Central memory CD4-positive, alpha-beta T cell (primary cell): ENCODE measurements at places on chromosomes 7 and 10.

GRCh38 chr7:69598487-69599285 lies 411 bp downstream of the AUTS2 start:
- DNase-seq, result no peak

GRCh38 chr7:15168489-15168888 lies 265.9 kb upstream of the DGKB start:
- DNase-seq, result no peak

- DNase-seq, result no peak
Observed at GRCh38 chr7:42247301-42247700, 10.3 kb upstream of the GLI3 start.

DNA sequence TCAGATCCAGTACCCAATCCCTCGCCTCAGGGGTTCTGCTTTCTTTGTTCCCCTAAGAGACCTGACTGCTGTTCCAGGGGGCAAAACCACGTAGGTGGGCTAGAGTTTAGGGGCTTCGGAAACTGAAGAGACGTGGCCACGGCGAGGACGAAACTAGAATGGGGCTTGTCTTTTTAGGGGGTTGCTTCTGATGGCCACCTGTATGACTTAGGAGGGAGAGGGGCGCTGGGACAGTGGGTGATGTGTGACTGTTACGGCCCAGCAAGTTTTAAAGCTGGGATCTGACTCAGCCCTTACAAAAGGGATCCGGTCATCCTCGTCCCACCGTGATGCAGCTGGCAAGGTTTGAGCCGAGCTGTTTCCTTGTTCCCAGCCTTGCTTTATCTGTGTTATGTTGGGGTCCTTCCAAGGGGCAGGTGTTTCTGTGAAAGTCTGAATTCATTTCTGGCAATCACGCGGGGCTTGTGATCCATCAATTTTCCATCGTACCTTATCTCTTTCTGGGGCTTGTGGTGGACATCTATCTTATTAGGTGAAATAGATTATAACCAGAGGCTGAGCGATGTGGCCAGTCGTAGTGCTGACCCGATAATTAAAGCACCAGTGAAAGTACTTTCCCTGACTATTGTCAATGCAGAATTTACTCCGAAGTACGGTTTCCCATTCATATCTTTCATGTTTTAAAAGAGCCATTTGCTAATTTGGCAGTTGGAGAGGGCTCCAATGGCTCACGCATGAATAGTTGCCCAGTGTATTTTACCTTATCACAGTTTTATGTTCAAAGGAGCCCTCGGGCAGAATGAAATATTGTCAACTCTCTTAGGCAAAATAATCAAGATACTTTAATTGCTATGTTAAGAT lies 830 bp downstream of the MET start:
- no peak for DNase-seq

DNA sequence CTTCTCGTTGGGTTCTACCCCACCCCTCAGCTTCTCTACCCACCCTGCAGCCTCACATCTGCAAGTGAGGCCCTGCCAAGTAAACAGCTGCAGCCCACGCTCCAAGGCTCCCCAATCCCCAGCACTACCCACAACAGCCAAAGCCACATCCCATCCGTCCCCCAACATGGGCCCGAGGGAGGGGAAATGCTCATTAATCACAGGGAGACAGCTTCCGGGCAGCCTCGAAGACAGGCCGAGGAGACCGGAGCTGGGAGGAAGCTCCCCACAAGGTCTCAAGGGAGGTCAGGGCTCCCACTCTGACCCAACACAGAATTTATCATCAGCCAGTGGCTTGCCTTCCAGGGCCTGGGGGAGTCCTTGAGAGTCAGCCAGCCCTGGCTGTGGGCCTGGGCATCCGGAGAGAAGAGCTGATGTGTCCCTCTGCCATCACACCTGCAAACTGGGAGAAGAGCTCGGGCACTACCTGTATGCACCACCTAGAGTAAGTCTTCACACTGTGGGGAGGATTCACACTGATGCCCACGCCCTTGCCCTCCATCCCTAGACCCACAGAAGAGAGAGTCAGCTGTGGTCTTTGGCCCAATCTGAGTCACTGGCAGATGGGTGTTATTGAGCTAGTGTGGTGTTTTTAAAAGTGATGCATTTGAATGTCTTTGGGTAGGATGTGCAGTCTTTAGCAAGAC lies 115.5 kb upstream of the ZMIZ1 start:
- no peak for DNase-seq

- no peak for DNase-seq
Observed at GRCh38 chr7:48414011-48414732, 242.9 kb downstream of the ABCA13 start.

DNA sequence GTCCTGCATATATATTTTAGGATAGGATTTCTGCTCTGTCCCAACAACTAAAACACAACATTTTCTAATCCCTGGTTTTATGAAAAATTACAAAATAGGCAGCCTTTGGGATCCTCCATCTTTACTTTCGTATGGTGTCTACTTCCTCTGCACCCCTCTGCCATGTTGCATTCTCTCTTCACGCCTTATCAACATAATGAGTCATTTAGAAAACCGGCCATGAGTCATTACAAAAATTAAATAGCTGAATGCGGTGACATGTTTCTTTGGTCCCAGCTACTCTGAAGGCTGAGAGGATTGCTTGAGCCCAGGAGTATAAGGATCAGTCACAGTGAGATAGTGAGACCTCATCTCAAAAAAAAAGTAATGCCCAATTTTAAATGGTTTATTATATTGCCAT lies 148.1 kb upstream of the CELF2 start:
- no peak for DNase-seq

DNA sequence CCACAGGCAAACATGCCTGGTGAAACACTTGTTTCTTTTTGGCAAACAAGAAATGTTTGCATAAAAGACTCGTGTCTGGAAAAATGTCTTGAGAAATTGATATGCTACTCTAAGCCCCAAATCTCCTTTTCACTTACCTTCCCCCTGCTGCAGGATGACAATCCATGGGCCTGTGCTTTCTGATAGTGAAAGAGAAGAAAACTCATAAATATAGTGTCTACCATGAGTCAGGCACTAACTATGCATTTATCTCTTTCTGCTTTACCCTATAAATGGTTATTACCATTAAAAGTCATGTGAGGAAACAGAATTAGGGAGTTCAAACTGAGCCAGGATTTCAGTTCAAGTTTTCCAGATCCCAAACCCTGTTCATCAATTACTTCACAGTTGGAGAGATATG lies 6.6 kb upstream of the TARP start:
- no peak for DNase-seq

DNA sequence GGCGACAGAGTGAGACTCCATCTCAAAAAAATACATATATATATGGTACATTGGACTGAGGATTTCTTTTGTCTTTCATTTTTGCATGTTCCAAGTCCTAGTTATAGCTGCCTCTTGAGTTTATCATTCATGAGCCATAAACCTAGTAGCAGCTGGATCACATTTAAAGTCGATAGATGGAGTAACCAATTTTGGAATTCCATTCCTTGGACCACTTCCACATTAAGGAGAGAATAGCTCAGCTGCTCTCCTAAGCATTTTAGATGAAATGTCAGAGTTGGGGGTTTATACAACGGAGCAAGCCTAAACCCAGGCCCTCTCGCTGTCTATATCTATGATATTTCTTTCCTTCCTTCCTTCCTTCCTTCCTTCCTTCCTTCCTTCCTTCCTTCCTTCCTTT lies 141.2 kb downstream of the LYZL1 start:
- DNase-seq, result no peak

DNA sequence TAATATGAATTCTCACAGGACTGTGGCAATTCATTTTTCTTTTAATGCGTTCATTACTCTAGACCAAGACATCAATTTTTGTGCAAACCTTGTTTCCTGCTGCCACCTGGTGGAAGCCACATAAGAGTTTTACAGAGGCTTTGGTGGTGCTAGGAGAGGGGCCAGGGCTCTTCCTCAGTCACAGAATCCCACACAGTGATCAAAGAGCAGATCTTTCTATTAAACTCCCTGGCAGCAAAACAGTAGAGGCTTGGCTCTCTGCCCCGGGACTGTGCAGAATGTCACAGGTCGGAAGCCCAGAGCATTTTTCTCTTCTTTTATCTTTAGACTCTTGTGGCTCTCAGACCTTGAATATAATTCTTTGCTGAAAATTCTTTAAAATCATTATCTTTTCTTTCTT lies 506.4 kb upstream of the C7orf33 start:
- no peak for DNase-seq

DNA sequence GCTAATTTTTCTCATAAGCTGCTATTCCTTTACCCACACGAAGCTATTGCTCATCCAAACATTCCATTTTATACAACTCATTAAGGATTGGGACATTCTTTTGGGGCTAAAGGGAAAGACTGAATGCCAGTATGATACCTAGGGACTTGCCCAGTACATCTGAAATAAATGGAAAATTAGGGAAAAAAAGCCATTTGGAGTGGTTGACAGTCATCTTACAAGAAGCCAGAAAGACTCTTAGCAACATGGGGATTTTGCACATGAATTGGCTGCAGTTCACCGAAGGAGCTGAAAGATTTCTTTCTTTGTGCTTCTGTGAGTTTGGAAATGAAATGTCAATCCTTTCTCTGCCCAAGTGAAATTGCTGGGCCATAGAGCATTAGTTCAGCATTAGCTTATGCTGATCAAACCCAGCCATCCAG lies 43.3 kb upstream of the MTURN start:
- no peak for DNase-seq

- no peak for DNase-seq
Observed at GRCh38 chr10:67790534-67791408, 47.2 kb downstream of the DNAJC12 start.

GRCh38 chr10:4345877-4346646 lies 479.9 kb upstream of the AKR1E2 start:
- DNase-seq, result no peak

GRCh38 chr7:45574669-45575500 lies 717 bp downstream of the ADCY1 start:
- no peak for DNase-seq

DNA sequence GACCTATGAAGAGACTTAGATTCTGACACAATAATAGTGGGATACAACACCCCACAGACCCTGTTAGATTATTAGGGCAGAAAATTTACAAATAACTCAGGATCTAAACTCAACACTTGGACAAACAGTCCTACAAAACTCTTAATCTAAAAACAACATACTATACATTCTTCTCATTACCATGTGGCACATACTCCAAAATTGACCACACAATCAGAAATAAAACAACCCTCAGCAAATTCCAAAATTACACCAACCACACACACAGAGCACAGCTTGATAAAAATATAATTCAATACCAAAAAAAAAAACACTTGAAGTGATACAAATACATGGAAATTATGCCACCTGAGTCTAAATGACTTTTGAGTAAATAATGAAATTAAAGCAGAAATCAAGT lies 7.8 kb downstream of the ZNF680 start:
- no peak for DNase-seq

DNA sequence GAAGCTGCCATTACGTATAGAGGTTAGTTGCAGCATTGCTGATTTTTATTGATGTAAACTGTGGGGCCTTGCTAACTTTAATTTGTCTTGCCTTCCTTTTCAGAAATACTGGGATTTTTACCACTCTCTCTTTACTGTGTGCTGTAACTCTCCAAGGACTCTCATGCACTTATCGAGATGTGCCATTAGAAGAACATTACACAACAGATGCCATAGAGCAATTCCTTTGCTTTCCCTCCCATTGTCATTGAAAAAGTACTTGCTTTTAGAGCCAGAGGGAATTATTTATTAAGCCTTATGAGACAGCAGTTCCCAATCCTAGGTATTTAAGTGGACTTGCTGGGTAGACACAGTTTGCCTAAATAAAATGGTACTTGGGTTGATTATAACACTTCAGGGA lies 51.7 kb downstream of the ASB4 start:
- DNase-seq, result no peak

GRCh38 chr10:16439295-16439694 lies 2.5 kb downstream of the PTER start:
- DNase-seq, result no peak

DNA sequence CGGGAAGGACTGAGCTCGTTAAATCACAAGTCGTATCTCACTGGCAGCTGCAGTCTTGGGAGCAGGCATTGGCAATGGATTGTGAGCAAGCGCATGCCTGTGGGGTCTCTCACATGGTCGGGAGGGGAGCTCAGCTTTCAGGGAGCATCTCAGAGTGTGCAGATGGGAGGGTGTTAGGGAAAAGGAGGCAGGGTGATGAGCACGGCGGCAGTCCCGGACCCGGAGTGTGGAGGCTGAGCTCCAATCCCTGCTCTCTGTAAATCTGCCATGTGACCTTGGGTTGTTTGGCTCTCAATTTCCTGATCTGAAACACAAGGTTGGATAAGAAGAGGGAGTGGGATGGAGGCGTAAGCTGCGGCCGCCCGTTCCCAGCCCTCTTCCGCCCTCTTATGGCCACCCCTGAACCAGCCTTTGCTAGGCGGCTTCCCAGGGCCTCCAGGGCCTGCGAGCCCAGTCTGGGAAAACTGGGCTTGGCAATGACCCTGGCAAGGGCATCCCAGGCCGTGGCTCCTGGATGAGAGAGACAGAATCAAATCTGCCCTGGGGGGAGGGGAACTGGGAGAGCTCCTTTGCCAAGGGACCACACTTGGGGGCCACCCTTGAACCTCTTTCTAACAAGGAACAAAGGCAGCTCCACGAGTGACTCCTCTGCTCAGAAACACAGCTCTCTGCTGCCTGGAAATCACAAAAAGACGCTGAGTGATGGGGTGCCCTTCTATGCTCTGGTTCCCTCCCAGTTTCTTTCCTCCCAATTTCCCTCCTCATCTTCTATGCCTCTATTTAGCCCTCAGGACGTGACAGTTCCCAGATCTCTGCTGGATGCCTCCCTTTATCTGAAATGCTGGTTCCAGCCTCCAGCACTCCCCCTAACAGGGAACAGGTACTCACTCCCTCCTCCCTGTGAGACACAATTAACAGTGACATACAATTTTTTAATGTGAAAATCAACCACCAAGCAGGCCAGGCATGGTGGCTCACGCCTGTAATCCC lies 41.7 kb upstream of the LOXL4 start:
- DNase-seq, result no peak

DNA sequence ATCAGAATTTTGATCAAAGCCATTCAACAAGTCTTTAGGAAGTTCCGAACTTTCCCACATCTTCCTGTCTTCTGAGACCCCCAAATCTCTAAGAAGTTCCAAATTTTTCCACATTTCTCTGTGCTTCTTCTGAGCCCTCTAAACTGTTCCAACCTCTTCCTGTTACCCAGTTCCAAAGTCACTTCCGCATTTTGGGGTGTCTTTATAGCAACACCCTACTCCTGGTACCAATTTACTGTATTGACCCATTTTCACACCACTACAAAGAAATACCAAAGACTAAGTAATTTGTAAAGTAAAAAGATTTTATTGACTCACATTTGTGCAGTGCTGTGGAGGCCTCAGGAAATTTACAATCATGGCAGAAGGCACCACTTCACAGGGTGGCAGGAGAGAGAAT lies 385.8 kb upstream of the GHITM start:
- no peak for DNase-seq

GRCh38 chr10:87836098-87836497 lies 18.1 kb upstream of the ATAD1 start:
- no peak for DNase-seq

GRCh38 chr7:2730846-2731770 lies 43.1 kb downstream of the AMZ1 start:
- no peak for DNase-seq
